Activated naive CD4-positive, alpha-beta T cell treated with Interleukin-2 at 50 U/mL for 16 hours (primary cell): ENCODE measurements at places on chromosomes 13 and 19.

DNA sequence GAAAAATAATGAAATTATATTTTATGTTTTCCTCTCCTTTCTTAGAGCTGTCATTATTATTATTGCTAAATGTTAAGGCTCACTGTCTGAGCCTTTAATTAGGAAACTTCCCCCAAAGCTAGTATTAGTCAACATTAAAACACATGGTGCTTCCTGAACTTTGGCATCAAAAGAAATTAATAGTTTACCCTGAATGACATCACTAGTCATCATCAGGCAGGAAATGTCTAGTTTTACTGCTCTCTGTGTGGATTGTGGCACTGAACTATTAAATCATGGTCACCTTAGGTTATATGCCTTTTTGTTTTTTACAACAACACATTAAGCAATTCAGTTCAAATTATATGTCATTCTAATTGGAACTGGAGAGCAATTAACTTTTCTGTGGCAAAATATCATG is 595.5 kb downstream of the SLITRK1 start:
- no peak for DNase-seq

GRCh38 chr13:74111399-74111798 is 22.8 kb downstream of the KLF12 start:
- DNase-seq: no peak

DNA sequence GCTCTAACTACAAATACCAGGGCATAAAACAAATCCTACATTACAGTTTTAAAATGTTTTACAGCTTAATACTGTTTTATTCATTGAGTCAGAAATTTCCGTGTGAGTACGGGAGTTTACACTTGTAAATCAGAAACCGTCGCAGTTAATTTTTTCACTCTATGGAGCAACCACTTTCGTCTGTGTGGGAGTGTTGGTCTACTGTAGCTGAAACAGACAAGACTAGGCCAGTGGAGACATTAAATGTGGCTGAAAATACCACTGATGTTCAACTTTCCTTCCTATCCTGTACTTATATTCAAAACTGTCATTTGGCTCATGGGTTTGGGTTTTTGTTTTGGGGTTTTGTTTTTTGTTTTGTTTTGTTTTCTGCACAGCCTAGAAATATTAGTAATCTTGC is 268.7 kb downstream of the DCT start:
- DNase-seq: no peak

DNA sequence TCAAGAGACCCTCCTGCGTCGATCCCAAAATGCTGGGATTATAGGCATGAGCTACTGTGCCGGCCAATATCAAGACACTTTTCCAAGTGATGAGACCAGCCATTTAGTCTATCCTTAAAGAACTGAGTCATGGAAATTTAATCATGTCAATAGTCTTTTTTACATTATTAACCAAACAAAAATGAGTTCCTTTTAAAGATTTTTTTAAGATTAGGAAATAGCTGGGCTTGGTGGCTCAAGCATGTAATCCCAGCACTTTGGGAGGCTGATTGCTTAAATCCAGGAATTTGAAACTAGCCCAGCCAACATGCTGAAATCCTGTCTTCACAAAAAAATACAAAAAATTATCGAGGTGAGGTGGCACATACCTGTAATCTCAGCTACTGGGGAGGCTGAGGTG is 16.7 kb upstream of the ZNF564 start:
- DNase-seq: no peak

- no peak for DNase-seq
Observed at GRCh38 chr19:17321655-17322489, 12.5 kb downstream of the DDA1 start.

DNA sequence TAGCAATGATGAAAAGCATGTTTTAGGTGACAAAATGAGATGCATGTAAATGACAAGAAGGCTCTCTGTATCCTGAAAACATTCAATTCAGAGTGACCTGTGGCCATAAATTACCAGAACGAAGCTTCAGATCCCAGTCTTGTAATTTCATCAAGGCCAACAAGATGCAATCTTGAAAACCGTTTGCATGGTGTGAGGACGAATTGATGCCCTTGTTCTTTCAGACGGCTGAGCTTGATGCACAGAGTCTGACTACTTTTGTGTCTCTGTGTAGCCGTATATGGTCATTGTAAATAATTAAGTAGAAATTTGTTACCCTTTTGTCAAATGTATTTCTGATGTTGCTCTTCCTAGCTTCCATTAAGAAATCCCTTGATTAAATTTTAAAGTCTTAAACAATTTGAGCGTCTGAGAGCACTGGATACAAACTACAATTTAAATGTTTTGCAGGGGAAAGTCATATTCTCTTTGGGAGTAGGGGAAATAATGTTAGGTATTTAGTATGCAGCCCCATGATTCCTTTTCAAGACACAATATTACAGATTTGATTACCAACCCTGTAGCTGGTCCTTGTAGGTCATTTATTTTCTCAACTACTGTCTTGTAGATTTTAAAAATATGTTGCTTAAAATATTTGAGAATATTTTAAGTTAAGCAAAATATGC is 125.8 kb upstream of the PCDH9 start:
- no peak for DNase-seq
